ENCODE measurements at places on chromosomes 6 and 20. TPM values are rescaled to one million over a fixed set of nuclear protein-coding genes. Genes with fewer than 3 reads are reported as not detected.

Gene PNPLA1
- 3.0 TPM for polyA plus RNA-seq

Gene OR2J3
- polyA plus RNA-seq = not detected

DNA sequence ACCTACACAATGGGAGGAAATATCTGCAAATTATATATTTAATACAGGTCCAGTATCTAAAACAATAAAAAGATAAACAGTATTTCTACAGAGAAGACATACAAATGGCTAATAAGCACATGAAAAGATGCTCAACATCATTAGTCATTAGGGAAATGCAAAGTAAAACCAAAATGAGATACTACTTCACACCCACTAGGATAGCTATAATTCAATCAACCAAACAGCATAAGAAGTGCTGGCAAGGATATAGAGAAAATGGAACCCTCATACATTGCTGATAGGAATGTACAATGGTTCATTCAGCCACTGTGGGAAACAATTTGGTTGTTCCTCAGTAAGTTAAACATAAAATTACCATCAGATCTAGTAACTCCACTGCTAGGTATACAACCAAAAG lies 48.7 kb downstream of the NUDT3 start:
- no peak for DNase-seq

GRCh38 chr20:58637466-58638213 lies 13.4 kb upstream of the STX16 start:
- no peak for DNase-seq

DNA sequence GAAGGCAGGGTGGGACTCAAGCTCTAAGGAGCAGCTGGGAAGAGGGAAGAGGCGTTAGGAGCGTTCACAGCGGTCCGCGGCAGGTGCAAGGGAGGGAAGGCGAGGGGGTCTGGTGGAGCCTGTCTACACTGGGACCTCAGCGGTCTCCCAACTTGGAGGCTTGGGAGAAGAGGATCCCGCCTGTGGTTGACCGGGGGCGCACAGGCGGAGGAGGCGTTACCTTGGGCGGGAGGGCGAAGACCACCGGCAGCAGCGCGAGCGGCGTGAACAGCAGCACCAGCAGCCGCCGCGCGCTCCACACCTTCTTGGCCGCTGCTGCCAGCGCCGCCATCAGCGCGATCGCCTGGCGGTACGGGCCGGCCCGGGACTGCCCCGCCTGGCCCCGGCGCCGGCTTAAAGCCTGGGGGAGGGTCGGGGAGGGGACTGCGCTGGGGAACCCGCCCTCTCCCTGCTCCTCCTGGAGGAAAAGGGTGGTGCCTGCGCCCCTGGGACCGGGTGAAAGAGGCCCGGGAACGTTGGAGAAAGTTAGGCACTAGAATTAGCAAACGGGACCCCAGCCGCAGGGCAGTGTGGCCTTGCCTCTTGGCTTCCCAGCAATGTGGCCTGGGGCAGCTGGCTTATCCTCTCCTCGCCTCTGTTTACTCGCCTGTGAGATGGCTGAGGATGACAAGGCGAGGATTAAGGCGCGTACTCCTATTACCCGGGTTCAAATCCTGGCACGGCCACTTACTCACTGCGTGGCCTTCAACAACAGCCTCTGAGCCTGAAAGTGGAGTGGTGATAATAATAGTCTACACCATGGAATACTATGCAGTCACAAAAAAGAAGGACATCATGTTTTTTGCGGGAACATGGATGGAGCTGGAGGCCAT lies at the start of gene SLC13A3:
SLC13A3 (minus strand) TSS at position 369 of the 872 bp plus-strand sequence; CDS start at position 331, 38 bp downstream.
- DNase-seq = no peak
